ENCODE measurements at places on chromosomes 5 and 9.

DNA sequence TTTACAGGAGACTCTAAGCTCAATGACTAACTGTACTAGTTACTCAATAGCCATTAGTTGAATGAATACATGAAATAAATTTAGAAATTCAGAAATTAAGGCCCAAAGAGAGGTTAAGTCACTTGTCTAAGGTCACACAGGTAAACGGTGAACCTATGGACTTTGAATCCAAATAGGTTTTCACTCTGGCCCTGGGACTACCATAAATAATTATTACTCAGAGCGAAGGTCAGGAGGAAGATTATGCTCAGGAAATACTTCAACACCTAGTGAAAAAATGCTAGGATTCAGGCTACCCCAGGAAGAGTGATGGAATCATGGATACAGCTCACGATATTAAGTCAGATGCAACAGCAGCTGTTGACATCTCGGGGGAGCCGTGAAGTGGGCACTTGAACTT lies 417.4 kb downstream of the GABRG2 start:
- DNase-seq = no peak

- DNase-seq = no peak
Observed at GRCh38 chr5:84411832-84412605, 27.3 kb upstream of the EDIL3 start.

DNA sequence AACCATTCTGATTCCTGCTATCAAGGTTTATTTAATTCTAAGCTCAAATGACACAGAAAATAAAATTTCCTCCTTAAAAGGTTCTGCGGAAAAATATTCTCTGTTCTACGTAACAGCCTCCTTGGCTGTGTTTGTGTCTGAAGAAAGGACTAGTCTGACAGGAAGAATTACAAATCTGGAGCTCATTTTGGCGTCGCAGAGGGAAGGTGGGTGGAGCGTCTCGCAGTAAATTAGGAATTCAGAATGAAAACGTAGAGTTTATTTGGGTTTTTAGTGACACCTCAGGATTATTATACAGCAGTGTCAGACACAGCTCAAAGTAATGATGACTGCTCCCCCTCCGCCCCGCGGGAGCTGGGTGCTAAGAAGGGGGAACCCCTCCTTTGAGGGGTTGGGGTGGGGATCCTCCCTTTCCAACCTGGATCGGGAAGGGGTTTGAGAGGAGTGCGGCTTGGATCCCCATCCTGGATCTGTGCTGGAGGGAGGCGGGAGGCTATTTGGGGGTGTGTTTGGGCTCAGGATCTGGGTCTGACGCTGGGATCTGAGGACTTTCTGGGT lies 933 bp upstream of the TGFBR1 start:
- no peak for DNase-seq

DNA sequence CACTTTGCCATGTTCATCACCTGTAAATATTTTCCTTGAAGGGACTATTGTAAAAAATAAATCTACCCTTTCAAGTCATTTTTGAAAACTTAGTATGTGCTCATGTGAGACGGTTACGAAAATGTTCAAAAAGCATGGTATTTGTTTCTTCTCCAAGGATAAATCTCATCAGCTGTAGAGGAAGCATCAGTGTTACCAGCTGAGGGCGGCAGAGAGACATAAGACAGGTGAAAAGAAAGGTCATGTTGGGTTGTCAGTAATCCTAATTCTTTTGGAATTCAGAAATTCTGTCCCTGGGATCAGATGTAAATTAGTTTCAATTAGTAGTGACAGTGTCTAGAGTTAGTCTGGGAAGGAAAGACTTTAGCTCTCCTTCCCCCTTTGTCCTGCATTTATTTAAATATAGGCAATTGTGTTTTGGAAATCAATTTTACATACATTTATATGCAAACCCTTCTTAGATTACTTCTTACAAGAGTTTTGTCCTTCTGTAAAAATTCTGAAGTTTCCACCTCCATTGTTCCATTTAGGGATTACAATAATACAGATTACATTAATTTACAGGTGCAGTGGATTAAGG lies 791.9 kb upstream of the CDH6 start:
- no peak for DNase-seq

DNA sequence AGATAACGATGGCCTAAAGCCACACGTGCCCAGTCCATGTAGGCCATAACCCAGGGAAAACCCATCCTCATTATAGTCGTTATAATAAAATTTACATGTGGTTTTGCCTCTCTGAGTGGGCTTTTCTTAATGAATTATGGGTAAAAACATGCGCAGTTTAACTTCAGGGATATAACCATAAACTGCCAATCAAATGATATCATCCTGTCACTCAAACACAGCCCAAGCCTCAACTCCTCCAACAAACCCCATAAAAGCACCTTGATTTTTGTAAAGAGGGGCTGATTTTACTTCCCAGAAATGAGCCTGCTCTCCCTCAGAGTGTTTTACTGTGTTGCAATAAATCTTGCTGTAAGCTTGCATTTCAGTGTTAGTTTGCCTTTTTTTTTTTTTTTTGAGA lies 15.8 kb upstream of the SETX start:
- no peak for DNase-seq

- no peak for DNase-seq
Observed at GRCh38 chr9:126419475-126419874, 92.8 kb downstream of the MVB12B start.

GRCh38 chr5:180776376-180776775 lies 26.2 kb downstream of the MGAT1 start:
- DNase-seq = no peak

GRCh38 chr5:90020575-90021538 lies 388.7 kb downstream of the CETN3 start:
- DNase-seq = no peak

DNA sequence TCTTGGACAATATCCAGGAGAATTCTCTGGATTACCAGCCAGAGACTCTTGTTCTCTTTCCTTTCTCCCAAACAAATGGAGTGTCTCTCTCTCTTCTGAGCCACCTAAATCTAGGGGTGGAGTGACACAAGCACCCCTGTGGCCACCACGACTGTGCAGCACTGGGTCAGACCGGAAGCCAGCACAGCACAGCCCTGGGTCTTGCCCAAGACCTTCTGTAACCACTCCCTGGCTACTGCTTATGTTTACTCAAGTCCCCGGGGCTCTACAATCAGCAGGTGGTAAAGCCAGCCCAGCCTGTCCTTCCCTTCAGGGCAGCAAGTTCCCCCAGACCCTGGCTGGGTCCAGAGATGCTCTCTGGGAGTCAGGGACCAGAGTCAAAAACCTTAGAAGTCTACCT lies 110.0 kb upstream of the TUT7 start:
- DNase-seq = no peak

DNA sequence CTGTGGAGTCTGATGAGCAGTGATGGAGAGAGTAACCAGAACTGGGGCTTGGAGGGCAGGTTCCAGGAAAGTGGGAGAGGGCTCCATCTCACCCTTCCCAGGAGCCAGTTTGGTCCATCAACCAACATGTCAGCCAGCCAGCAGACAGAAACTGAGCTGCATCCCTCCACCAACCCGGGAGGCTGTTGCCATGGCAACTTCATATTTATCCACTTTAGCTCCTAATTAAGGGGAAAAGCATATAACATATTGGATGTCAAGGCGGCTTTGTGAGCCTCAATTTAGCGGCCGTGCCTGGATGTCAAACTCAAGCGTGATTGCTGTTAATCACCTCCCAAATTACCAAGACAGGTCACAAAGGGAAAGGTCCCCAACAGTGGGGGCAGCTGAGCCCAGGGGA lies 81.5 kb upstream of the ARAP3 start:
- DNase-seq = no peak

DNA sequence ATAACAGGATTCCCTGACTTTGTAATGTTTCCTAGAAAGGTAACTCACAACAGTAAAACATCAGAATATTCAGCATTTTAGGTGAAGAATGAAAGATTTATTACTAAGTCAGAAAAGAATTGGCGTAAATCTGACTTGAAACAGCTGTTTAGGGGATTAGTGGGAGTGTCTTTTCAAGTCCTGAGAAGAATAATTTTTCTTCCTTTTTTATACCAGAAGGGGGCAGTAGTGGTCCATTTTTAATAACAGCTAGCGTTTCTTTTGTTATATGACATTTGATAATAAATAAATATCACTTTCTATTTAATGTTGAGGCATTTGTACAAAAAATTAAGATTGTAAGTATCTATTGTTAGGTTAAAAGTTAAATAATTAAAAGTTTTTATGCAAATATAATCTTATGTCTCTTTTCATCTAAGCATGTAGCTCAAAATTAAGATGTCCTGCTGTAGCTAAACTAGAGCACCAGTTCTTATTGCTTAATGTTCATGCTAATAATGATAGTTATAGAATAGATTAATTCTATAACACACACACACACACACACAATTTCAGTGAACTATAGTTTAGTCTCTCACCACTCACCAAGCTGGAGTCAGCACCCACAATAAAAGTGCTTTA lies 258.7 kb upstream of the ARRDC3 start:
- DNase-seq = no peak

- DNase-seq = no peak
Observed at GRCh38 chr5:7828269-7828668, 22.7 kb downstream of the CFAP90 start.

GRCh38 chr9:13648676-13649075 lies 369.2 kb upstream of the MPDZ start:
- DNase-seq = no peak

DNA sequence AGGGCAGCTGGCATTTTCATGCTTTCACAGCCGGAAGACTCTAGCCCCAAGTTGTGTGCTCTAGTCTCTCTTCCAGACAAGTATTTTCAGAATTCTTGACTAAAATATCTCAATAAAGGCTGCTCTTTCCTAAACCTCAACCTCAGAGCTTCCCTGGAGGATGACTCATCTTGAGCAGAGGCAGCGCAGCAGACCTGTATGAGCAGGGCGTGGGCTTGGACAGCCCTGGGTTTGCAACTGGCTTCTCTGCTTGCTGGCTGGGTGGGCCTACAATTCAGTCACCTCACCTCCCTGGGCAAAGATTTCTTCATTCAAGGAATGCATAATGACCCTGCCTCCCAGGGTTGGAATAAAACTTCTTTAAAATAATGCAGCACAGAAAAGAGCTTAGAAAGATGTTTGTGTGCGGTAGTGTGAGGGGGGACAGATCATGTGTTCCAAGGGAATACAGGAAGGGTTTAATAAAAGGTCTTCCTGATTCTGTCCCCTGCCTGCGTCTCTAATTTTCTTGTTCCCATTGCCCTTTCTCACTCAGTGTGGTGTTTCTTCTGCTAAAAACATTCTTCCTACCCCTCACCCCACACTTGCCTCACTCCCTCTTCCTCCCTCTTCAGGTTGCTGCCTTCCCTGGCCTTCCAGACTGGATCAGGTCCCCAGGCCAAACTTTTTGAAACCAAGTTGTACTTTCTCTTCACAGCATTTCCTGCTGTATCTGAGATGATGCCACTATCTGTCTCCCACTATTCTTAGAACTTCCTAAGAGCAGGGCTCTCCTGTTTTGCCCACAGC lies 39.4 kb upstream of the MAP1B start:
- no peak for DNase-seq

DNA sequence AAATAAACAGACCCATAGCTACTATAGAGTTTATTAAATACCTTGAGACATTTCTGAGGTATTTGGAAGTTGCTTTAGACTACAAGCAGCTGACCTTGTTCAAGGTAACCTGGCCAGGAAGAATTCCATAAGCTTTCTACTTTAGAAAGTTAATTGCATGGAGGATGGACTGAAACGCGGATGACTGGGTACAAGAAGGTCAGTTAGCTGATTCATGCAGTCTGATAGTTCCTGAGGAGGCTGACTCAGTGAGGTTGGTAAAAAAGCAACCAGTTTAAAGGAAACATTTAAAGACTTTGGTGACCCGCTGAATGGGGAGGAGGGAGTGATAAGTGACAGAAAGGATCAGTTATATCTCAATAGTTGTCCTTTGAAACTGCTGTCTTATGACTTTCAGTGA lies 670.1 kb upstream of the CDH9 start:
- no peak for DNase-seq

DNA sequence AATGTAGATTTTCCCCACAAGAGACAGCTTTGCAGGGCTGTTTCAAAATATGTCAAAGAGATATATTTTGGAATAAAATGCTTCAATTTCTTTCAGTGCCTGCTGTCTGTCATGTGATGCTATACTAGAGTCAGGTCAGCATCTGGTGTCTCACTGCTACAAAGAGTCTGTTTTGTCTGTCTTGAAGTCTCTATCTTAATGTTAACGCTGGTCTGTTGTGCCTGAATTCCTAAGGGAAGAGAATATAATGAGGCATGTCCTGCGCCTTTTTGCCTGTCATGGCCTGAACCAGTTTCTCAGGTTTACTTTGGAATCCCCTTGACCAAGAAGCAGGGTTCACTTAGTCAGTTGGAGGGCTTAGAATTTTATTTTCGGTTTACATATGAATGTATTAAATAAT lies 176.4 kb downstream of the PDZD2 start:
- DNase-seq = no peak
